Nucleus accumbens (tissue), 56 donors: ENCODE measurements at places on chromosomes 3 and 15.

GRCh38 chr3:132088291-132088690, 53.5 kb upstream of the CPNE4 start:
- DNase-seq: no peak

DNA sequence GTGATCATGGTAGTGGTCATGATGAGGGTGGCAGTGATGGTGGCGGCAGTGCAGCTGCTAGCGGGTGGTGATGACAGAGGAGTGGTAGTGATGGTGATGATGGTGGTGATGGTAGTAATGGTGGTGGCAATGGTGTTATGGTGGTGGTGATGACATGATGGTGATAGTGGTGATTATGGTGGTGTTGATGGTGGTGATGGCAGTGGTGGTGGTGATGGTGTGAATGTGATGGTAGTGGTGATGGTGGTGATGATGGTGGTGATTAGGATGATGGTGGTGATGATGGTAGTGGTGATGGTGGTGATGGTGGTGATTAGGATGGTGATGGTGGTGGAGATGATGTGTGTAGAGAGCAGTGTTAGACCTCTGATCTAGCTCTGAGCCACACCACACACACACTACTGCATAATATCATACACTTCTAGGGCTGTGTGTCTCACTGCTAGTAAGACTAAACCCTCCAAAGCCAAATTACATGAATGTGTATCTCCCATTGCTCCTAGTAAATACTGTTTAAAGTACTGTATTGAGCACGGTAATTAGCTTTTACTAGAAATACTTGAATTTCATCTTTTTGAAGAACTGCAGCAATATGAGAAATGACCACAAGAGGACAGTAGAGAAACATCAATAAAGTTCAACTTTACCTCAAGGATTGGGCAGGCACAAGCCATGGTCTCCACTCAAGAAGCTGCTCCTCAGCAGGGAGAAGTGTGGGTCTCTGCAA, 28.8 kb downstream of the TMED3 start:
- no peak for DNase-seq

DNA sequence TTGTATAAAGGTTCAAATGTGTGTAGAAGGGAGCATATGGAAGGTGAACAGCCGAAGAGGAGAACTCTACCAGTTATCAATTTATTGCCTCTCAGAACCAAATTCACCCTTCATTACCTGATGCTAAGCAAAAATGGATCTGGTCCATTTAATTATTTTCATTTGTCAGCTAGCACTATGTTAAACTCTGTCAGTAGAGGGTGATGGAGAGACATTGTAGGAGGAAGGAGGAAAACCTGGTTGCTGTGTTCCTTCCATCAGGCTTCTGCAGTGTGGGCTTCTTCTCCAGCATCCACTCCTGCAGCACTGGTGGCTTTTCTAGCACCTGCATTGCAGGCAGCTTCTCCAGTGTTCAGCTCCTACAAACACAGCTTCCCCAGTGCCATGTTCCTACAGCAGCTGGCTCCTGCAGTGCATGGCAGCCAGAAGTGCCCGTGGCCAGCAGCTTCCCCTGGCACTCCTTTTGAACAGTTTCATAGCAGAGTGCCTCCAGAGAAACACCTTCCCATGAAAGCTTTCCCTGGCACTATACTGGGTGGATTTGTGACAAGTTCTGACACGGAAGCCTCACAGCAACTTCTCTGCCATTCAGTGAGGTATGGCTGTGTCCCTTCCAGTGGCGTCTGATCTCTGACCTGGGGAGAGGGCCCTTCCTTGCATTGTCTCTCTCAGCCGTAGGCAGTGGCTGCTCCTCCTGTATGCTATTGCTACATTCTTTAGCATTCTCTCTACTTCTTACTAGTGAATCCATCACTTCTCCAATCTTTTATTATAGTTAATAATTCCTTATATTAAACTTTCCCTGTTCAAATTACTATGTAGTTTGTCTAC, 14.6 kb upstream of the IL17RD start:
- no peak for DNase-seq

- no peak for DNase-seq
Observed at GRCh38 chr3:42402394-42403096, 7.9 kb downstream of the LYZL4 start.

DNA sequence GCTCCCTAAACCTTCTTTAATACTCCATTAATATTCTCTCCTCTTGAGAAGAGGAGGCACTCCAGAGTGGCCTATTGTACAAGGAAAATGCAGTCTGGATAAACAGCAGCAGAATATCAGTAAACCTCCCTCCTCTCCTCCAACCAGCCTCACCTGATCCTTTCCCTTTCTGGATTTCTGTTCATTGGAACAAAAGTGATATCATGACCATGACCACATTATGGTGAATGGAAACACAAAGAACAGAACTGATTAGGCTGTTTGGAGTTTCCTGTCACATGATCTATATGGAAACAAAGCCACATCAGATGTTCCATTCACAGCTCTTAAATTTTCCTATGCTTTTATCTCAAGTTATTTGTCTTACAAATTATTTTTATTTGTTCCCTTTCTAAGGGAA, 14.6 kb downstream of the C2CD4B start:
- DNase-seq: no peak

GRCh38 chr3:57281715-57282114, 10.8 kb downstream of the ASB14 start:
- DNase-seq: no peak
